ENCODE measurements at places on chromosomes 16 and 17.

- DNase-seq = no peak
These were observed 13.6 kb downstream of the ZFHX3 start for GRCh38 chr16:73034374-73034773.

GRCh38 chr16:49652456-49653172, 203.3 kb downstream of the ZNF423 start:
- DNase-seq = no peak

DNA sequence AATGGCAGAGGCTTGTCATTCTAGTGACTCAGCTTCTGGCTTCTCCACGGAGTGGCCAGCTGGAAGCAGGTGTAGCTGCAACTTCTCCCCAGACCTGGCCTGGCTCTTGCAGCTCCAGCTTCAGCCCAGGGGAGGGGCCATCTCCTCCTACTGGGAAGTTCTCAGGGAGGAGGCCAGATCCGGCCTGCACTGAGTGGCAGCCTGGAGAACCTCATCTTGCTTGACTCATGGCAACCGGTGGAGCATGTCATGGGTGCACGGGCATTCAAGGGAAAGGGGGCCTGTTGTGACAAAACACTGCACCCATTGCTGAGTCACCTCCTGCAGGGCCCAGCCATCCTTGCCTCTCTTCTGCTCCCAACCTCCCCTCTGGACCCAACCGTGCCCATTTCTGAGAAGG, 273.9 kb upstream of the MAF start:
- no peak for DNase-seq

DNA sequence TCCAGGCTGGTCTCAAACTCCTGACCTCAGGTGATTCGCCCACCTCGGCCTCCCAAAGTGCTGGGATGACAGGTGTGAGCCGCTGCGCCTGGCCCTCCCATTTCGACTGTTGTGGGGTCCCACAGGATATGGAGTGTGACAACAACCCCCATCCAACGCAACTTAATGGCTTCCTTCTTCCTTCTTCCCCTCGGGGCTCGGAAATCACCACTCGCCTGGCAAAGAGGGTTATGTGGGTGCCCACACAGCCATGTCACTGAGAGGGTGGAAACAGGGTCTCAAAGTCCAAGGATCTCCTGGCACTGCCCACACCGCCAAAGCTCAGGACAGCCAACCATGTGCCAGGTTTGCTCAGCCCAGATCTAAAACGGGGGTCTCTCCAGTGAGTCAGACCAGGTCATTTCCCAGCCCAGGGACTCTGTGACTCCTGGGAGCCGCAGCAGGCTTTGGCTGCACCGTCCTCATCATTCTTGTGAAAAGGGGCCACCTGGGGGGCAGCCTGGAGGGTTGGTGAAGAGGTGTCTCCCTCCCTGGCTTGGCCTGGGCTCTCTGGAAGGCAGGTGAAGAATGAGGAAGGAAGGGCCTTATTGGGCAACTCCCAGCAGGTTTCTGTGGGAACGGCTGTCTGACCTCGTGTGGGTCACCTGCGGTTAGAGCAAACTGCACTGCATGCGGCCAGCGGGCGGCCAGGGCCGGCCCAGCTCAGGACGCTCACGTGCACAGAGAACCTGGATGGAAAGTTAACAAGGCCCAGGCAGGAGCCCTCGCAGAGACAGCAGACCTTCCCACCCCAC, 25.3 kb upstream of the LITAF start:
- no peak for DNase-seq

GRCh38 chr16:66473051-66473571, 46.0 kb downstream of the BEAN1 start:
- no peak for DNase-seq

DNA sequence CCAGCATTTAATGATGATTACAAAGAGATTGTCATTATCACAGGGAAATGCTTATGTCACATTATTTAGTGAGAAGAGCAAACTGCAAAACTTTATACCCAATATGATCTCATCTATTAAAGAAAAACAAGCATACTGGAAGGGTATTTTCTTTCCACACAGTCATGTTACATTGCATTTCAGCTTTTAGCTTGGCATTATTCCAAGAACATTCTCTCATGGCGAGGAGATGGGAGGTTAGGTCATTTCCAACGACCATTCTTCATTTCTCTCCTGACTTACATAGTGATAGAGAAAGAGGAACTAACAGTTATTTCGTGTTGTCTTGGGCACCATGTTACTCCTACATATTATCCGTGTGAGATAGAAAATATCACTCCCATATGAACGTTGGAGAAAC, 309.4 kb upstream of the XYLT1 start:
- DNase-seq = no peak

- DNase-seq = no peak
These were observed 22.7 kb downstream of the MYO15B start for GRCh38 chr17:75610103-75610984.

GRCh38 chr17:40499551-40500189, 1.8 kb downstream of the TNS4 start:
- peak; percentile 77 for DNase-seq

DNA sequence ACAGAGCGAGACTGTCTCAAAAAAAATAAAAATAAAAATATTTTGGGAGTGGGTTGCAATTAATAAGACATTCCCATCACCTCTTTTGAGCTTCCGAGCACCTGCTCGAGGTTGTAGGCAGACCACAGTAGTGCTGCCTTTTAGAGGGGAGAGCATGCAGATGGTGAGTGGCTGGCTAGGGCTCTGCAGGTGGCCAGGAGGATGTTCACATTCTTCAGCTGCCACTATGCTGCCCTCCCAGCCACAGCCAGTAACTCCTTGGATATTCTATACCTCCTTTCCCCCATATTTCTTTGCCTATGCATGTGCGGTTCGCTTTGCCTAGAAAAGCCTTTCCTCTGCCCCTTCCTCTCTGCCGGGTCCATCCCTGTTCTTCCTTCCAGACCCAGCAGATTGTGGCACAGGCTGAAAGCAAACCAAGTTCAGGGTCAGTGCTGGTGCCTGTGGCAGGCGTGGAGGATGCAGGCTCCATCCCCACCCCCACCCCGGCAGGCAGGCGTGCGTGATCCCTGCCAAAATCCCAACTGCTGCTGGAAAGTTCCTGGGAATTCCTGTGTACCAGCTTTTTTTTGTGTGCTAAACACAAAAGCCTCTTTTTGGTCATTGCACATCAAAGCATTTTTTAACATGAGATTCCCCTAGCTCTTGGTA, 33.8 kb upstream of the CMIP start:
- DNase-seq = peak; percentile 24

- peak; percentile 97 for DNase-seq
These were observed at the start of gene METRN for GRCh38 chr16:714558-715476. TSS of gene METRN (plus strand) at chr16:715118. CDS start at chr16:715290, 172 bp downstream.

DNA sequence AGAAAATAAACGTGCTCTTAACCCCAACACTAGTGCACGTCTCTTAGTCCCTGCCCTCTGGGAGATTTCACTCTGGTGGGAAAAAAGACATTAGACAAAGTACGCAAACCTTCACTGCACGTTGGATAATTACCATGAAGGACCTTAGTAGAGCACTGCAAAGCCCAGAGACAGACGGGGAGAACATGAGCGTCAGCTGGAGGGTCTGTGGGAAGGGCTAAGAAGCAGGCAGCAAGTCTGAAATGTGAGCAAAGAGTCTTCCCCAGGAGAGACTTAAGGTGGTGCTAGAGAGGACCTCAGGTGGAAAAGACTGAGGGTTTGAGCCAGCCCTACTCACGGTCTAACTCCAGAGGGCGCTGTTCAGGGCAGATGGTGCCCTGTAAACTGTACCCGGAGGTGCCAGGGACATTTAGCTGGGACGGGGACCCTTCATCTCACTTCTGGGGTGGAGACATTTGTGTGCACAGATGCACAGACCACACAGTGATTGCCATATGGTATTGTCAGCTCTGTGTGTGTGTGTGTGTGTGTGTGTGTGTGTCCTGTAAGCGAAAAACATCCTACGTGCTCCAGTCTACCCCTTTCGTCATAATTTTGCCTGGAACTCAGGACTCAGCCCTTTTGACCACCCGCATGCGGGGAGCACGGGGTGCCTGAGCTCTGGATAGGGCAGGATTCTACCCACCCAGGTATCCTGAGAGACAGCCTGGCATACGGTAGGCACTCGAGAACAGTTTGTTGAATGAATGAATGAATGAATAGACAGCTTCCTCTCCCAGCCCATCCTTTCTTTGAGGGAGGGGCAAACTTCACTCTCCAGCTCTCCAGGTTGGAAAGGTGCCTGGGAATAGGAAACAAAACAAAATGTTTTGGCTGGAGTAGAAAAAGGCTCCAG, 10.1 kb upstream of the STAC2 start:
- DNase-seq = peak; percentile 87

GRCh38 chr16:21685034-21685455, 21.3 kb downstream of the OTOA start:
- peak; percentile 79 for DNase-seq

DNA sequence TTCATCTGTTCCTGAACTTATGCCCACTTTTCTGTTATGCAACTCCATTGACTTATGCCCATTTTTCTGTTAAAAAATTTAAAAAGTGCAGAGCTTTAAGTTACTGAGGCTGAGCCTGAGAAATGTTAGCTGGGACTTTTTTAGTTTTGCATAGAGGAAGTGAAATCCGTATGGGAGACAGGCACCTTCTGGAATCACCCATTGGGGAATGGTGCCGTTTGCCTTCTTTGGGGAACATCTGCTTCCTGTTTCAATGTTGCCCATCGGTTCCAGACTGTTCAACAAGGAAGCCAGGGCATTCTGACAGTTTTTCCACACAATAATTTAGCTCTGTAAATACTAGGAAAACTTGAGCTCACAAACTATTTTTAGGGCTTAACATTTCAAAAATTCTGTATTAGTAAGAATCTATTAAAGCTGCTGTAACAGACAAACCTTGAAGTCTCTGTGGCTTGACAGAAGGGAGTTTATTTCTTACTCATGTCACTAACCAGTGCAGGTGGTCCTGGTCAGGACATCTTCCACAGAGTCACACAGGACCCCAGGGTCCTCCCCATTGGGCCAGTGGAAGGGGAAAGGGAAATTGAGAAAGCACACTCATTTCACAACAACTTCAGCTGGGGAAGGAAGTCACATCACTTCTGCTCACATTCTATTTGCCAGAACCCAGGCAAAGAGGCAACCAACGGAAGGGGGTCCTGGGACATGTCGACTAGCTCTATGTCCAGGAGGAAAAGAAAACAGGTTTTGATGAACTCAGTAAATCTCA, 17.2 kb downstream of the PRKCB start:
- DNase-seq = no peak

DNA sequence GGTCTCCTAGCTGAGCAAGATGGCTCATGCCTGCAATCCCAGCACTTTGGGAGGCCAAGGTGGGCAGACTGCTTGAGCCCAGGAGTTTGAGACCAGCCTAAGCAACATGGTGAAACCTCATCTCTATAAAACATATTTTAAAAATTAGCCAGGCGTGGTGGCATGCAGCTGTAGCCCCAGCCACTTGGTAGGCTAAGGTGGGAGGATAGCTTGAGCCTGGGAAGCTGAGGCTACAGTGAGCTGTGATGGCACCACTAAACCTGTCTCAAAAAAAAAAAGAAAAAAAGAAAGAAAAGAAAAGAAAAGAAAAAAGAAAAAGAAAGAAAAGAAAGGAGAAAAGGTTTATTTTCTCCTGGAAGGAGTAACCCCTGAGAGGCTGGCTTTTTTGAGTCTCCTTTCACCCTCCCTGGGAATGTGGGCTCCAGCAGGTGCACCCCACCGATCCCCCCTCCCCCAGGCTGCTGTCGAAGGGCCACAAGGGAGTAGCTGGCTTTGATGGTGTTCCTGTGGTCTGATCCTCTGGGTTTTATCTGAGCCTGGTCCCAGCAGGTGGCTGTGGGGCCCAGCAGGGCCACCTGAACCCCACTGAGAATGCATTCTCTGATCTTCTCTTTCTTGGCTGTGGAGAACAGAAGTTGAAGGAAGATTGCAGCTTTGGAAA, 29.9 kb upstream of the TNRC6C start:
- no peak for DNase-seq

DNA sequence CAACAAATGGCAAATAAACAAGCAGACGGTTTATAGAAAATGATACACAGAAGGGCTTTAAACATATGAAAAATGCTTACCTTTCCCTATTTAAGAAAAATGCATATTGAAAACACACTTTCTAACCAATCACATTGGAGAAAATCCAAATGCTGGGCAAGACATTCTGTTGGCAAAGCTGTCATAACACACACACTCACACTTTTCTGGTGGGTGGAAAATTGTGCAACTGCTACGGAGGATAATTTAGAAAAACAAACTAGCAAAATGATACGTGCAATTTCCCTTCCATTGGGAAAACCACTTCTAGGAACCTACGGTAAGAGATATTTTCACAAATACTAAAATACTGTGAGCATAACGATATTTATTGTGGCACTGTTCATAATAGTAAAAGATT, 9.8 kb upstream of the MYH3 start:
- DNase-seq = no peak

GRCh38 chr16:87735270-87736007, 30.3 kb downstream of the KLHDC4 start:
- no peak for DNase-seq

DNA sequence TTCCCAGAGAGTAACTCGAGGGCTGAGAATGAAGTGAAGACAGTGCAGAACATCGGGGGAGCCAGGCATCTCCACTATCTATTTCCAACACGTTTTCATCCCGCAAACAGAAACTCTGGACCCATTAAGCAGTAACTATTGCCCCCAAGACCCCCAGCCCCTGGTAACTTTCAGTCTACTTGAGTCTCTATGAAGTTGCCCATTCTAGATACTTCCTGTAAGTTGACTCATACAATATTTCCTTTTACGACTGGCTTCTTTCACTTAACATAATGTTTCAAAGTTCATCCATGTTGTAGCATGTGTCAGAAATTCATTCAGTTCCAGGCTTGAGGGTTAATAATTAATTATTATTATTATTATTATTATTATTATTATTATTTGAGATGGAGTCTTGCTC, 19.5 kb downstream of the MYO15B start:
- DNase-seq = no peak

GRCh38 chr16:24611310-24611709, 71.9 kb downstream of the RBBP6 start:
- no peak for DNase-seq

DNA sequence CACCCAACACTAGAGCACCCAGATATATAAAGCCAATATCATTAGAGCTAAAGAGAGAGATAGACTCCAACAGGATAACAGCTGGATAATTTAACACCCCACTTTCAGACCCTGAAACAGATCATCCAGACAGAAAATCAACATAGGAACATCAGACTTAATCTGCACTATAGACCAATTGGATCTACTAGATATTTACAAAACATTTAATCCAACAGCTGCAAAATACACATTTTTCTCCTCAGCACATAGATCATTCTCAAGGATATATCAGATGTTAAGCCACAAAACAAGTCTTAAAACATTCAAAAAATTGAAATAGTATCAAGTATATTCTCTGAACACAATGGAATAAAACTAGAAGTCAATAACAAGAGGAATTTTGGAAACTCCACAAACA, 4.1 kb upstream of the CCL13 start:
- DNase-seq = no peak

All from neural progenitor cell (in vitro differentiated cells).